ENCODE measurements at places on chromosomes 4 and X. TPM values are rescaled to one million over a fixed set of nuclear protein-coding genes. Genes with fewer than 3 reads are reported as not detected.
A peak's percentile ranks its signal among the peaks of the same experiment; 100 is the strongest.

Gene ARSJ
- total RNA-seq: 3.4 TPM

Gene SCRG1
- total RNA-seq: 1.9 TPM

Gene RTL9
- 0.63 TPM for total RNA-seq

Gene DKK2
- total RNA-seq: 0.88 TPM

Gene XAGE1A
- not detected for total RNA-seq

Gene UPF3B
- total RNA-seq: 3.9 TPM

Gene ABLIM2
- total RNA-seq: 14.3 TPM

Gene REST
- 26.2 TPM for total RNA-seq

DNA sequence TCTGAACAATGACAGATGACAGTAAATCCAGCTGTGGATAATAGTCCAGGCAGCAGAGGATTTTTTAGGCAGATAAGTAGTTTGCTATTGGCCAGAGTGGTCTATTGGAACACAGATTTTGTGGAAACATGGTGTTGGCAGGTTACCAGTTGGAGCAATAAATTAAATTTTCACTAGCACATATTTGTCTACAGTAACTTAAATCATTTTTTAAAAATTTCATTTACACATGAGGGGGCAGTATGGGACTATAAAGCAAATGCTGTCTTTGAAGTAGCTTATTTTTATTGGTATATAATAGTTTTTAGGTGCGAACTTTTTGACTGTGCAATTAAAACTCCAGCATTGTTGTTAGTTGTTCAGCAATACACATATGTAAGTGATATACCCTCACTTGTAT, 289.8 kb downstream of the ARHGAP10 start:
- no peak for DNase-seq

- DNase-seq: no peak
Observed at GRCh38 chrX:78754917-78755316, 7.4 kb downstream of the LPAR4 start.

DNA sequence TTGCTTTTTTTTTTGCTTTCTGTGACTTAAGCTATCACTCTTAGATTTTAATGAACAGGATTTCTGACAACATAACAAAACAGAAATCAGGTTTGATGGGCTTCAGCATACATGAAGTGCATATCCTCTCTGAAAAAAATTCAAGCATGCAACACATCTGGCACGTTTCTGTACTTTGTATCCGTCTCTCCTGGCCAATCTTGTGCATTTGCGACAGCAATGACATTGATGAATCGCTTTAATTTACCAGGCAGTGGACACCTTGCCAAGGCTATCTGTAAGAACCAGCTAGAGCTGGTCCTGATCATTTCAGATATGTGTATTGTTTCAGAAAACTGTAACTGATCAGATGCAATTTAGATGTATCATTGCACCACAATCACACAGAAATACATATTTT, 93.3 kb downstream of the CCSER1 start:
- no peak for DNase-seq

GRCh38 chr4:81737865-81738559, 266.3 kb upstream of the RASGEF1B start:
- DNase-seq: no peak

DNA sequence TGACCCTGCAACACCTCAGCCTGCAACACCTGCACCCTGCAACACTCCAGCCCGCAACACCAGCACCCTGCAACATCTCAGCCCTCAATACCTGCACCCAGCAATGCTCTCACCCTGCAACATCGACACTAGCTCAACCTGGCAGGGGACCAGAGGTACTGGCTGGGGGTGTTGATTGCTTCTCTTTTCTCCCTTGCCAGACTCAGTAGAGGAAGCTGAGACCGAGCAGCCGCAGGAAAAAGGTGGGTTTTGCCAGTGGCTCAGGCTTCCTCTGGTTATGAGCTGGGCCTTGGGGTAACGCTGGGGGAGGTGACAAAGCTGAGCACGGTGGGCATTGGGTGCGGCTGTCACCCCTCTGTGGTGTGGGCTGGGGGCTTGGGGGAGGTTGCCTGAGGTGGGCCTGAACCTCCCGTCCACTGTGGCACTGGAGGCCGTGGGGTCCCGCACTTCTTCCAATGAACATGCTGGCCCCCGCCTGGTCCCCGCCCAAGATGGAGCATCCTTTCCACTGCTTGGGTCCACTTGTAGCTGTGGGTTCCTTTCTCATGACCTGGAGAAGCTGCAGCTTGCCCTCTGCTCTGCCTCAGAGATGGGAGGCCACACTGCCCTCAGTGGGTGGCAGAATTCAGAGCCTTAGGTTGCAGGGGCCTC, 26.0 kb downstream of the SH3TC1 start:
- DNase-seq: no peak

DNA sequence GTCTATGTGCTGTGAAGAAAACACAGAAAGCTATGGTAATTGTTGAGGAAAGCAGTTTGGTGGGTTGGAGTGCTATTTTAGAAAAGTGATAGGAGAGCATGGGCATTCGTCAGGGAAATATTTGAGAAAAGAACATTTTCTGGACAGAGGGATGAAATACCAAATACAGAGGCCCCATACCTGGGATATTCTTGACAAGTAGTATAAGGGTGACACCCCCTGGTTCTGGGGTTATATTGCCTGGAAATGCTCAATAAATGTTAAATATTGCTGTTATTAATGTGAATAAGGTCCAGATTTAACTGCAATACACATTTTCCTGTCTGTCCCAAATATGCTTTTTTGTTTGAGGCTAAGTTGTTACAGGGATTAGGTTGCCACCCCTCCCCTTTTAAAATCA, 42.9 kb downstream of the WWC2 start:
- DNase-seq: no peak

DNA sequence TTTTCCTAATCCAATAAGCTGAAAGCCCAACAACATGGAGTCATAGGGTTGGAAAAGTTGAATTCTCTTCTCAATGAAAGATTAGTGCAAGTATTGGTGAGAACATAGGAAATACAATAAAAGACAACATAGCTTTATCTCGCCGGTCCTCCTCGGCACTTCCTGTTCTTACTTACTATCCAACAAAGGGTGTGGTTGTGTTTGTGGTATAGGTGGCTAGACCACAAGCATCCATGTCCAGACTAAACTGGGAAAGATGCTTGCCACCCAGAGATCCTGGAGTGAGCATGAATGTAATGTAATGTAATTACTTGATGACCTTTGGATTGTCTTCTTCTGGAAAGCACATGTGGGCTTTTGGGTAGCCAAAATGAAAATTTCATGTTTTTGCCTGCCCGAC, 223.8 kb downstream of the CPE start:
- no peak for DNase-seq

- peak; percentile 66 for DNase-seq
Observed at GRCh38 chrX:71941776-71942175, 31.1 kb downstream of the NHSL2 start.

GRCh38 chr4:148089624-148090023, 352.6 kb downstream of the NR3C2 start:
- no peak for DNase-seq

GRCh38 chrX:115719171-115719570, 158.2 kb downstream of the PLS3 start:
- DNase-seq: no peak

DNA sequence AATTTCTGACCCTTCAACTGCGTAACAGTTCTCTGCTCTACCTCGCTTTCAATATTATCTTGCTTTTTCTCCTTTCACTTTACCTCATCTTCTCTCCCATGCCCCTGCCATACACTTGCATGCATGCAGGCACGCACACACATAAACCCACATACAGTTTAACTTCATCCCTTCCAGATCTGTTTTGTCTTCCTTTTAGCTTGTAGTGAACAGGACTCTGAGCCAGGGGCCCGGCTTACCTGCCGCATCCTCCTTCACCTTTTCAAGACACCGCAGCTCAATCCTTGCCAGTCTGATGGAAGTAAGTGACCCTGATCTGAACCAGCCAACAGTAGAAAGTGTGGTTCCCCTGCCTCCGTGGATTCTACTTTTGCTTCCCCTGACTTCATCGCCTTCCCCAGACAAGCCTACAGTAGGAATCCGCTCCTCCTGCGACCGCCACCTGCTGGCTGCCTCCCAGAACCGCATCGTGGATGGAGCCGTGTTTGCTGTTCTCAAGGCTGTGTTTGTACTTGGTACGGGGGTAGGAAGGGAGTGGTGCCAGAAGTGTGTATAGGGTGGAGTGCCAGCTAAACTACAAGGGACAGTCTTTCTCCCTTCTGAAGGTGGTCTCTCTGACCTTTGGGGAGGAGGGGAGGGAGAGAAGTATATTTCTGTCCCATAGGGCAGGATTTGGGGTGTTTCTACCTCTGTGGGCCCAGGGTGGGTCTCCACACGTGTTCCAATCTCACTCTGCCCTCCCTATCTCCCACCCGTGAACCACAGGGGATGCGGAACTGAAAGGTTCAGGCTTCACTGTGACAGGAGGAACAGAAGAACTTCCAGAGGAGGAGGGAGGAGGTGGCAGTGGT, 10.7 kb downstream of the MED12 start:
- DNase-seq: peak; percentile 59

DNA sequence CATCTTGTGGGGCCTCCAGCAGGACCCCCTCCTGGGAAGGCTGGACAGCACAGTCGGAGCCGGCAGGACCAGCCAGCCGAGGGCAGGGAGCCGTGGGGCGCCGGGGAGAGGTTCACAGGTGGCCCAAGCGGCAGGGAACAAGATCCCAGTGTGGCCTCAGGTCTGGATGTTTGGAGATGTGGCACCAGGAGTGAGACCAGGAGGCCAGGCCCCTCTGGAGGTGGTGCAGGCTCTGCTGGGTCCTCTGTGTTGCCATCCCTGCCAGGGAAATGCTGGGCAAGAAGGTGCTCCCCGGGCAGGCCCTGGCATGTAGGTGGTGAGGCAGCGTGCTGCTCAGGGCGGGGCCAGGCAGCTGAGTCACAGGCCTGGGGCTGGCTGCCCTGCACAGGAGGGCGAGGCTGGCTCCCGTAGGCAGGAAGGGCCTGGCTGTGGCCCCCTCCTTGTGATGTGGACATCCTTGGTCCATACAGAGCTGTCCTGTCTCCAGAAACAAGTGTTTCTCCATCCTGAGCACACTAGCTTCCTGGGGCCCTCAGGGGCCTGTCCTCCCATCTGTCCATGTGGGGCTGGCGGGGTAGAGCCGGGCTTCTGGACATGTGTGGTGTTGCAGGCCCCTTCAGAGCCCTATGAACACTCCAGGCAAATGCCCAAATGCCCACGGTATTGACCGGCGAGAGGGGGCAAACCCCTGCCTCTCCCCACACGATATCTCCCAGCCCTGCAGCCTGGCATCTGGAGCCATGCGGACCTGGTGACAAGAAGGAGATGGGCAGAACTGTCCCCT, 4.8 kb upstream of the HGFAC start:
- DNase-seq: no peak

GRCh38 chr4:123236606-123237005, 160.0 kb upstream of the SPRY1 start:
- DNase-seq: no peak

DNA sequence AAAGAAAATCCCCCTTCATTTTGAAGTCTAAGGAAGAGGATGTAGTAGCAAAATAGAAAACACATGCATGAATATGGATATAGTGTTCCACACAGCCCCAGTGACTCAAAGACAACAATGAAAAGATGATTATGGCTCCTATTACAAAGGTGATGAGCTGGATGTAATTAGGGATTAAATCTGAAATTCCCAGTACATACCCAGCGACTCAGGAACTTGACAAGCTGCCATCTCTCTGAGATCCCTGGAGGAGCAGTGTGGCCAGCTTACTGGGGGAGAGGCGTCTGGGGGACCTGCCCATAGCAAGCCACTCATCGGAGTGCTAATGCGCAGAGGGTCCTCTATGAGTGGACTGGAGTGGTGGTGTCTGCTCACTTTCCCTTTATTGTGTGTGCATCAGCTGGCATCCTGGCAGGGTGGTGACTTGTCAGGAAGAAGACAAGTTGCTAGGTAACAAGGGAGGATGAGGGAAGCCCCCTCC, 42.7 kb upstream of the MGST2 start:
- no peak for DNase-seq

GRCh38 chr4:23476515-23477090, 413.2 kb downstream of the PPARGC1A start:
- no peak for DNase-seq

DNA sequence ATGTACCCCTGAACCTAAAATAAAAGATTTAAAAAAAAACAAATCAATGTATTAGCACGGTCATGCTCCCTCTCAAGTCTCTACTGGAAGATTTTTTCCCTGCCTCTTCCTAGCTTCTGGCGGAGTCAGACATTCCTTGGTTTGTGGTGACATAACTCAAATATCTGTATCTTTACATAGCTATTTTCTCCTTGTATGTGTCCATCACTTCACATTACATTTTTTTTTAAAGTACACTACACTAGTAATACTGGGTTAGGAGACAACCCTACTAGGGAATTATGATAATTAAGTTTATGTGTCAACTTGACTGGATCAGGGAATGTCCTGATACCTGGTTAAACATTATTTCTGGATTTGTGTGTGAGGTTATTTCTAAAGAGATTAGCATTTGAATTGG, 1197.9 kb downstream of the TECRL start:
- no peak for DNase-seq

DNA sequence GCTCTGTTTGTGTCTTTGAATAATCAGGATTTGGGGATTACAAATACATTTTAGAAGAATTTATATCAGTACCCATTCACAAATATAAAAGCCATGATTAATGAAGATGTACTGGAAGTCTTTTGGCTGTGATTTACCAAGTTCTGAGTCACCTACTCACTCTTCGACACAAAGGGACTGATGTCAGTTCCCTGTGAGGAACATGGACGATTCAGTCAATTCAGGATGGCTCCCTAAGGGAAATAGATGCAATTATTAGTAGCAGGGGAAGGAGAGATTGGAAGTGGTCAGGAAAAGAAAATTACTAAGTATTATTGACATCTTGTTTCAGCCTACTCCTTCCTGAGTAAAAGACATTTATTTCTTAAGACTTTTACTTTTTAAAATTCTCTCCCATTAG, 550.7 kb upstream of the SLIT2 start:
- DNase-seq: no peak

DNA sequence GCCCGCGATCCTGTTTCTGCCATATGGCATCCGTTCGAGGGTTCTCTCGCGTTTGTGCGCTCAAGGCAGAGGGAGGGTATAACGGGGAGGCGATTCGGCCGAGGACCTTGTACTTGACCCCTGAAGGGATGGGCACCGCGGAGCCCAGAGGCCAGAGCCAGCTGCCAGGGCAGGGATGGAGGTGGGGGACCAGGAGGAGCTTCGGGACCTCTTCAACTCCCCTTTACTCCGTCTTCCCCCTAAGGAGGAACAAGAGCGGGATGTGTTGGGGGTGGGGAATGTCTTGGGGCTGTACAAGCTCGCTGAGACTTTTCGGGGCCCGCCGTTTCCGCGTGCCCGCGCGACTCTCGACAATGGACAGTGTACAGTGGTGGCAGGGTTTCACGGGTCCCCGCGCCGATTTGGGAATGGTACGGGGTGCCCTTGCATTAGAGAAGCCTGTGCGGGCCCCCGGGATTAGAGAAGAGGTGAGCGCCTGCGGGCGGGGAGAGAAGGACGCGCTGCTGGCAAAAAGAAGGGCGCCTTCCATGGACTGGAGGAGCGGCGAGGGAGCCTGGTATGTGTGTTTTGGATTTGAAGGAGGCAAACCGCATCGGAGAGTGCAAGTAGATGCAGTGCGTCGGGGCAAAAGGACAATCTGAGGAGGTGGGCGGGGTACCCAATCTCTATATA, 760 bp downstream of the UGT8 start:
- no peak for DNase-seq
